Activated CD4-positive, CD25-positive, alpha-beta regulatory T cell treated with anti-CD3 and anti-CD28 coated beads, Interleukin-2, amount 50 U/mL, for 16 hours (primary cell): ENCODE measurements at places on chromosomes 2 and 18.

DNA sequence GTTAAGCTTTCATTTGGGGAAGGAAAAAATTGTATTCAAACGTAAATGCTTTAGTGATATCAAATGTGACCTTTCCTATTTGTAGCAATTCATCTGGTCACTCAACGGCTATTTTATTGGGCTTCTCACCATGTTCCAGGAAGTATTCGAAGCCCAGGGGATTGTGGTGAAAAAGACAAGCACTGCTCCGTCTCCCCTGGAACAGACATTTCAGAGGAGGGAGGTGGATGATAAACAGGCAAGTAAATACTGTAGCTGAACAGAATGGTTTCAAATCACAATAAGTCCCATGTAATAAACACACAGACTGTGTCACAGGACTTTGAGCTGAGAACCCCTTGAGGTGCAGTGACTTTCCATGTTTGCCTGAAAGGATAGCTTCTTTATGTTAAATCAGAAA, 464.7 kb upstream of the HNRNPA3 start:
- no peak for DNase-seq

DNA sequence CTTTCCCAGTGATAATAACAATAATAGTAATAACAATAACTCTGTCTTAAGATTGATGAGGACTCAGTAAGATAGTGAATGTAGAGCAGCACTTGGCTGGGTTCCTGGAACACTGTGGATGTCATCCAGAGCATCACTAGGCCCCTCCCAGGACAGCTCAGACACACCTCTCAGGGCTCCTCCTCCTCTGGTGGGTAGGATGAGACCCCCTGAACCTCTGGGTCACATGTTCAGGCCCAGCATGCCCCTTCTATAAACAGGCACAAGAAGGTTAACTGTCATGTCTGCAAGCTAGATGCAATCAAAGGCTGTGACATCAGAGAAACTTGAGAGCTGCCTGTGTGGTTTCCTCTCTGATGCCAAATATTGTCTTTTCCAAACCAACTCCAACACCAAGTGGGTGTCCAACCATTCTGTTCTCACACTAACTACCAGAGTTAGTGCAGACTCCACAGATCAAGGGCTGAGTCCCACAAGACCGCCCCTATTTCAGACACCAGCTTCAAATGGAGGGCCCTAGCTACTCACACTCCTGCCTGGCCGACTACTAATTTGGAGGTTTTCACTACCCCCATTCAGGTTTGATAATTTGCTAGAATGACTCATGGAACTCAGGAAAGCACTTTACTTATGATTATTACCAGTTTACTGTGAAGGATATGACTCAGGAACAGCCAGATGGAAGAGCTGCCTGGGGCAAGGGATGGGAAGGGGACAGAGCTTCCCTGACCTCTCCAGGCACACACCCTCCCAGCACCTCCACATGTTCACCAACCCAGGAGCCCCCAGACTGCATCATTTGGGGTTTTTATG, 46.4 kb upstream of the BZW1 start:
- no peak for DNase-seq

DNA sequence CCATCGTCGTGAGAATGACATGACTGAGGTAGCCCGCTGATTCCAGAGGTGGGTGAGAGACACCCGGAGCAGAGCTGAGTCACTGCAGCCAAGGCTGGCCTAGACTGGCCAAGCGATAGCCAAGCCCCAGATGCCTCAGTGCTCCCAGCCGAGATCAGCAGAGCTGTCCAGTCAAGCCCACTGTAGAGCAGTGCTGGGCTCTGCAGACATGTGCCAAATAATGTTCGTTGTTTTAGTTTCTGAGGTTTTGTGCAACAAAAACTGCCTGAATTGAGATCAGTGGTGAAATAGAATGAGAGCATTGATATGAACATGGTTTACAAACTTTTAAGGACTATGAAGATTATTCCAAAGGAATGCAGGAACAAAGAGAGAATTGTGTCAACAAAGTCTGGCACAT, 42.1 kb downstream of the INSIG2 start:
- DNase-seq = no peak

GRCh38 chr2:56713161-56713676, 529.4 kb downstream of the CCDC85A start:
- no peak for DNase-seq

GRCh38 chr2:46718784-46719183, 196.8 kb downstream of the MCFD2 start:
- no peak for DNase-seq

DNA sequence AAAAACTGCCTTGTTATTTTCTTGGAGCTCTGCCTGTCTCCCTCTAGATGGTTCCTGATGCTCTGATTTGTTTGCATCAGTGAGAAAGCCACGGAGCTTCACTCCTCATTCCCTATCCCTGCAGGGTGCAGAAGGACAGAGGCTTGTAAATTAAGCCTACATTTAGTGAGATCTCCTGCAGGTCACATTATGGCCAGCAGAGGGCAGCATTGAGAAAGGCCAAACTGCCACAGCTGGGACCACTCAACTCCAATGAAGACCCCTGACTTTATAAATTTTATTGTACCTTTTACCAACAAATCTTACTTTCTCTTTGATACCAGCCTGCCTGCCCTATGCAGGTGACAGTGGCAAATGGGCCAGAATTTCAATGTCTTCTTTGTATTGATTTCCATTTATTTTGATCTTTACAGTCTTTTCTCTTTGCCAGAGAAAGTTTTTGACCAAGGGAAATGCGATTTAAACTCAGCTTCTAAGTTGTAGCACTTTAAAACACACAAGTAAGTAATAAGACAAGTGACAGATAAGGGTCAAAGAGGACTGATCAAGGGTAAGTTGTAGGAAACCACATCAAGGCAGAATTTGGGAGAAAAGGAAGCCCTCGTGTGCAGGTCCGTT, 1029.1 kb upstream of the KLHL29 start:
- peak; percentile 2 for DNase-seq

GRCh38 chr2:45014016-45014702, 4.9 kb upstream of the SIX2 start:
- no peak for DNase-seq

DNA sequence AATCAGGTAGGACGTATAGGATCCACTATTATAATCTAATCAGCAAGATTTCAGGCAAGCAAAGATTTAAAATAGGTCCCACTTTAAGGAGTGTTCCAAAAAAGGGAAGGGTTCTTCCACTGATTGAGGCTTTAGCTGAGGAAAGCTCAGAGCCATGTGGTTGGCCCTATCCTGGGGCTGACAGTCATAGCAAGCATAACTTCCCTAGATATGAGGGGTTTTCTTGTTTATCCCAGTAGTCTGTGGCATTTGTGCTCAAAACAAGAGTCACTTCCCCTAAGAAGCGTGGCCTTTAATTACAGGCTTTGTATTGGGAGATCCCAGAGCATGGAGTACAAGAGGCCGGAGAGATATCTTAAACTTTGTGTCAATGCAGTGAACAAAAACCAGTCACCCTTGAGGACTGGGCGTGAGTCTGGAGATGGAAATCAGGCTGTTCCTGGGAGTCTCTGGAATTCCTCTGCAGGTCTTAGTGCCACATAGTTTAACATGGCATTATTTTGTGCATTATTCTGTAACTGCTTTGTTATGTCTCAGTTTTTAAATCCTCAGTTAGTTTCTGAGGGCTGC, 136.9 kb upstream of the FBXO11 start:
- DNase-seq = no peak

DNA sequence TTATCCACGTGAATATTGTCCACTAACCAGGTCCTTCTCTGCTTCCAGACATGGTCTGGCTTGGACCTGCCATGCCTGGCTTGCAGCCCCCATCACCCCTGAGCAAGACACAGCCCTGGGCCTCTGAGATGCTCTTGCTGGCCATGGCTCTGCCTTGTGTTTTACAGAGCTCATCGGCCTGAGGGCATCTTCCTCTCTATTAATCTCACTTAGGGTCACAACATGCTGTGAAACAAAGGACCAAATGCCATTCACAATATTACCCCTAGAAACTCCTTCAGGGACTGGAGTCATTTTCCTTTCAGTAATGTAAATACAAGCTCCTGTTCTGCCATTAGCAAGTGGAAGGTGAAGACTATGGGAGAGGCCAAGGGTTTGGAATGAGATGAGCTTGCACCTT, 6.8 kb upstream of the TPO start:
- no peak for DNase-seq

GRCh38 chr2:38690499-38691420, 24.8 kb downstream of the GALM start:
- no peak for DNase-seq
